ENCODE measurements at places on chromosomes 6 and 20.

DNA sequence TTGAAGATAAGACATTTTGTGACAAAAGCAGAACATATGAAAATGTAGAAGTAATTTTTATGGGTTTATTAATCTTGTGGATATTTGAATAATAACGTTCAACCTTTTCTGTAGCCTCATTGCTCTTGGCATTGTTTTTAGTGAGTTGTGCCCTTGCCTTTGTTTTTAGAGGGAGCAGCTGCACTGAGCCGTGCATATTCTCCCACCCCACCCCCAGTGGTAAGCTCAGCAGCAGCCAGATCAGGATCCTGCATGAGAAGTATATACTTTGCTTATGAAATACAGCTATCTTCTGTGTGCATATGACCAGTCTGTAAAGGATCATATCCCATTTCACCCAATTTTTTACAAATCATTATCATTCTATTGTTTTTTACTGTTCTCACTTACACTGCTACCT is 184.2 kb downstream of the COL9A1 start:
- no peak for DNase-seq

DNA sequence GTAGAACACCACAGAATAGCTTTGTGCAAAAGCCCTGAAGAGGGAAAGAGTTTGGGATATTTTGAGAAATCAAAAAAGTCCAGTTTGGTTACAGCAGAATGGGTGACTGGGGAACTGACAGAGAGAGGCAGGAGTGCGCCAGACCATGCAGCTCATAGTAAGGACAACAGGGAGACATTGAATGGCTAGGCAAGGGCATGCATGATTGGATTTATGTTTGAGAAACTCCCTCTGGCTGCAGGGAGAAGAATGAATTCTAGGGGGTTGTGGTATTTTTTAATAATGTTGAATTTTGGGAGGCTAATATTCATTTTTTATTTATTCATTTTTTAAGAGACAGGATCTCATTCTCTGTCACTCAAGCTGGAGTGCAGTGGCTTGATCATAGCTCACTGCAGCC is 49.9 kb downstream of the TGM2 start:
- no peak for DNase-seq

GRCh38 chr6:23611776-23612381 is 514.1 kb upstream of the NRSN1 start:
- DNase-seq: no peak

- DNase-seq: no peak
Measured at GRCh38 chr20:53958260-53958659, 112.1 kb downstream of the BCAS1 start.

DNA sequence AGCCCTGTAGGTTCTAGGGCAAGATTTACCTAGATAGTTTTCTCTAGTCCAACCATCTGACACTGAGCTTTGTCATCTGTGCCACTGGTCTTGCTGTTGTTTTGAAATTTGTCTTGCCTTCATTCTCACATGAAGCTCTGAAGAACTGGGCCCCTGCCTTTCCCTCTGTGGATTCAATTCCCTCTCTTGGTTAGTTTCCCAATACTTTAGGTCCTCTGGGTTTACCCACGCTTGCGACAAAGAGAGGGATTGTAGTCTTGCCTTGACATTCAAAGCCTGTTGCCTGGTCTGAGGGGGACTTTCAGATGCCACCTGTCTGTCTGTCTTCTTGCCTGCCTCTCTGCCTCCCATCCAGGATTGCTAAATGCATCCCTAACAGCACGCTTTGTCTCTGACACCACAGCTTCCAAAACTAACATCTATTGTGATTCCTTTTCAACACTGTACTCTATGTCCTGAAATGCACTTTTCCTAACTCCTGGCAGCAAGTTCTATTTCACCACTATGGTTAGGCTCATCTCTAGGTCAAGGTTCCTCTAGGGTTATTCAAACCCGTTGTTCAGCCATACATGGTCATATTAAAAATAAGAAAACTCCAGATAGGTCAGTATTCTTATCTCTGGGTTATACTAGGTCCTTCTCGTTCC is 25.5 kb upstream of the MANEA start:
- DNase-seq: no peak

DNA sequence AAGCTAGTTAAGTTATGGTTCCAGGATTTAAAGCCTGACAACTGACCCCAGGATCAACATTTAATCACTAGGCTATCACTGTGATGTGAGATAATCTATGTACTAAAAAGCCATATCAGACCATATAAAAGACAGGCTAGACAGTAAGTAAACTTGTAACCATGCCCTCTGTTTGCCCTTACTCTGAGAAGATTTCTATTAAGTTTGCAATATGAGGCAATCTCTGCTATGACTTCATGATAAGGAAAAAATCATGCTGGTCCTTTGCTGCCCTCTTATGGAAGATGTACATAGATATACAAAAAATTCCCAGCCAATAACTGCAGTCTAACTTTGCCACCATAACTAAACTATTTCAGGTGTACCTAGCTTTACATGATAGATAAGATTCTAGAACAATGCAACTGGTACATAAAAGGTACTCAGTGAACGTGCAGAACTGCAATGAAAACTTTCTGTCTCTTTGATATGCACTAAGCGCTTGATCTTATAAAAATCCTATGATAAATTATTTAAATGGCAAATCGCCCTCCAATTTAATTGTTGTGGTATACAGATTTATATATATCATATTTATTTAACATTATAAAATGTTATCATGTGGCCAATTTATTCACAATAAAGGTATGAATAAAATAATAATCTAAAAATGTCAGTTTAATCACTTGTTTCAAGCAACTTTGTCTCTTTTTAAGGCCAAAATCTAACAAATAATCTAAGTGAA is 70.5 kb downstream of the FAM217A start:
- DNase-seq: no peak
